CD8-positive, alpha-beta memory T cell (primary cell): ENCODE measurements at places on chromosomes 3 and 15. TPM values are rescaled to one million over a fixed set of nuclear protein-coding genes. Genes with fewer than 3 reads are reported as not detected.
A peak's percentile ranks its signal among the peaks of the same experiment; 100 is the strongest.

GRCh38 chr3:18469775-18470174, 44.6 kb upstream of the SATB1 start:
- H3K27me3 ChIP-seq, result no peaks in the 10 kb centered on the region
- no peaks in the 10 kb centered on the region for H3K4me1 ChIP-seq
- H3K27ac ChIP-seq, result no peak overlapping the region

GRCh38 chr15:81851757-81852156, 194.1 kb downstream of the MEX3B start:
- no peaks in the 10 kb centered on the region for H3K4me1 ChIP-seq
- DNase-seq, result no peak
- H3K36me3 ChIP-seq, result no peaks in the 10 kb centered on the region
- no peaks in the 10 kb centered on the region for H3K27me3 ChIP-seq

GRCh38 chr15:68983961-68984481, 30.5 kb upstream of the NOX5 start:
- no peaks in the 10 kb centered on the region for H3K4me1 ChIP-seq
- DNase-seq, result no peak
- H3K27me3 ChIP-seq, result no peaks in the 10 kb centered on the region
- peak overlapping the region; percentile 48 for H3K27ac ChIP-seq

DNA sequence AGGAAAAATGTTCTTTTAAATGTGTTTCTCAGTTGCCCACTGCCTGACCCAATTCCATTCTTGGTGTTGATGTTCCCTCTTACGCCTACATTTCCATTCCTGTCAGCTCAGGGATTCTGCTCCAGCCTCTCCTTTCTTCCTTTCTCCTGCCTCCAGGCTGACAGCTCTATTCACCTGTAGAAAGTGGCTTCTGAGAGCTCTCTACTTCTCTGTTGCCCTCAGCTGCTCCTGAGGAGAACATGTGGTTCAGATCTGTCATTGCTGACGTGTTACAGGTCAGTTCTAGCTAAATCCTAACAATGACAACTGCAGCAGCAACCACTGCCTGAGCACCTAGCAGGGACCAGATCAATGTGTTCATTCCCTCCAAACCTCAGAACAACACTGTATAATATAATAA, 144.9 kb upstream of the PLAAT1 start:
- no peak overlapping the region for H3K27ac ChIP-seq
- H3K27me3 ChIP-seq, result no peaks in the 10 kb centered on the region
- no peak overlapping the region for H3K4me3 ChIP-seq
- no peaks in the 10 kb centered on the region for H3K36me3 ChIP-seq
- no peak for DNase-seq

ERICH6 gene
- total RNA-seq, result 0.39 TPM

GRCh38 chr3:182252802-182253201, 540.5 kb upstream of the ATP11B start:
- no peak for DNase-seq
- H3K27me3 ChIP-seq, result no peaks in the 10 kb centered on the region
- no peak overlapping the region for H3K27ac ChIP-seq

DNA sequence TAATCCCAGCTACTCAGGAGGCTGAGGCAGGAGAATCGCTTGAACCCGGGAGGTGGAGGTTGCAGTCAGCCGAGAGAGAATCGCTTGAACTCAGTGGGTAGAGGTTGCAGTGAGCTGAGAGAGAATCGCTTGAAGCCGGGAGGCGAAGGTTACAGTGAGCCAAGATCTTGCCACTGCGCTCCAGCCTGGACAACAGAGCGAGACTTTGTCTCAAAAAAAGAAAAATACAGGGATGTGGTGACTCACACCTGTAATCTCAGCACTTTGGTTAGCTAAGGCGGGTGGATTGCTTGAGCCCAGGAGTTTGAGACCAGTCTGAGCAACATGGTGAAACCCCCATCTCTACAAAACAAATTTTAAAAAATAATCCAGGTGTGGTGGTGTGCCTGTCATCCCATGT, 26.8 kb downstream of the UBE2E1 start:
- no peak overlapping the region for H3K27ac ChIP-seq
- no peaks in the 10 kb centered on the region for H3K4me1 ChIP-seq
- H3K27me3 ChIP-seq, result no peaks in the 10 kb centered on the region
- DNase-seq, result no peak

DNA sequence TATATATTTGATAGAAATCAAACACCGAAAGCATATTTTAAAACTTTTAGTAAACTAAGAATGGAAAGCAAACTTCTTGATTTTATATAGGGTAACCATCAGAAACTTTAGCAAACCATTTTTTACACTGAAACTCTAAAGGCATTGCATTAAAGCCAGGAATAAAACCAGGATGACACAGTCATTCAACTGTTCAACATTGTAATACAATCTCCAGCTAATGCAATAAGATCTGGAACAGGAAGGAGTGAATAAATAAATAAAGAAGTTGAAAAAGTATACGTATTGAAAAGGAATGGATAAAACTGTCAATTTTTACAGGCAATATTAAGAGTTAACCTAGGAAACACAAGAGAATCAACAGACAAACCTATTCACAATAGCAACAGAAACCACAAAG, 181.9 kb upstream of the TTC14 start:
- no peaks in the 10 kb centered on the region for H3K4me1 ChIP-seq
- no peak for DNase-seq
- no peaks in the 10 kb centered on the region for H3K27me3 ChIP-seq
- no peak overlapping the region for H3K27ac ChIP-seq
- H3K4me3 ChIP-seq, result no peak overlapping the region

DNA sequence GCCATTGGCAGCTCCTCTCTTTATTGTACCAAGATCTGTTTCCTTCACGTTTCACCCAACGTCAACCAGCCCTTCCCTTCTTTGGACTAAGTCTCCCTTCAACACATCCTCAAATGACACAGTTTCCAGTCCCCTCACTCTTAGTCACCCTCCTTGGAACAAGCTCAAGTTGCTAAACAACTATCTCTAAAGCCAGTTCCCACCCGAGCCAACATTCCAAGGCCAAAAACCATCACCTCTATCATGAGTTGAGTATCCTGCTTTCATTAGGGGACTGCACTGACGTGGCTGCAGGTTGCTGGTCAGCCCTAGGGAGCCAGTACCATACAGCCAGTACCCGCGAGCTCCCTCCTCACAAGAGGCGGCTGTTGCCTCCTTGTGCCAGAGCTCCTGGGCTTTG, 73.8 kb downstream of the LIPC start:
- no peaks in the 10 kb centered on the region for H3K36me3 ChIP-seq
- no peak overlapping the region for H3K4me3 ChIP-seq
- no peaks in the 10 kb centered on the region for H3K27me3 ChIP-seq
- no peak for DNase-seq
- H3K4me1 ChIP-seq, result peaks cover 17% of the 10 kb centered on the region

DNA sequence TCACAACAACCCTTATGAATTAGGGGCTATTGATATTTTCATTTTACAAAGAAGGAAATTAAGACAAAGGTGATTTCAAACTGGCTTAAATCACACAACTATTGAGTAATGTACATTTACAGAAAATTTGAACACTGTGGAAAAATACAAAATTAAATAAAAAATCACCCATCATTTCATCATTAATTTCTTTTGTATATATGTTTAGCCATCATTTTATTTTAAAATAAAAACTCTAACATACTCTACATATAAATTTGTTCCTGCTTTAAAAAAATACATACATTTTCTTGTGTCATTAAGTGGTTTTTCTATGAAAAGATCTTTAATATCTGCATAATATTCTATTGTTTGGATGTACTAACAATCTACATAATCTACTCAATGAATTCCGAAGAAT, 20.2 kb downstream of the CLDN11 start:
- no peak for DNase-seq
- no peaks in the 10 kb centered on the region for H3K27me3 ChIP-seq
- H3K4me3 ChIP-seq, result no peak overlapping the region
- no peaks in the 10 kb centered on the region for H3K4me1 ChIP-seq

RASGRP1 gene
- 64.7 TPM for total RNA-seq

HYKK gene
- total RNA-seq, result 0.94 TPM

- peak overlapping the region; percentile 20 for H3K27ac ChIP-seq
- peaks cover 24% of the 10 kb centered on the region for H3K36me3 ChIP-seq
- DNase-seq, result peak; percentile 28
- H3K4me3 ChIP-seq, result no peak overlapping the region
- peaks cover 99% of the 10 kb centered on the region for H3K4me1 ChIP-seq
Measured at GRCh38 chr3:152301745-152302181, 33.0 kb downstream of the MBNL1 start.

- no peak overlapping the region for H3K4me3 ChIP-seq
- peaks cover 37% of the 10 kb centered on the region for H3K4me1 ChIP-seq
- no peaks in the 10 kb centered on the region for H3K36me3 ChIP-seq
- H3K27me3 ChIP-seq, result no peaks in the 10 kb centered on the region
- H3K27ac ChIP-seq, result peak overlapping the region; percentile 89
- no peak for DNase-seq
Measured at GRCh38 chr3:14404631-14405359, 2.4 kb downstream of the SLC6A6 start.

GRCh38 chr3:31953636-31954035, 27.4 kb downstream of the OSBPL10 start:
- no peak for DNase-seq
- H3K4me1 ChIP-seq, result no peaks in the 10 kb centered on the region
- H3K27ac ChIP-seq, result no peak overlapping the region

DNA sequence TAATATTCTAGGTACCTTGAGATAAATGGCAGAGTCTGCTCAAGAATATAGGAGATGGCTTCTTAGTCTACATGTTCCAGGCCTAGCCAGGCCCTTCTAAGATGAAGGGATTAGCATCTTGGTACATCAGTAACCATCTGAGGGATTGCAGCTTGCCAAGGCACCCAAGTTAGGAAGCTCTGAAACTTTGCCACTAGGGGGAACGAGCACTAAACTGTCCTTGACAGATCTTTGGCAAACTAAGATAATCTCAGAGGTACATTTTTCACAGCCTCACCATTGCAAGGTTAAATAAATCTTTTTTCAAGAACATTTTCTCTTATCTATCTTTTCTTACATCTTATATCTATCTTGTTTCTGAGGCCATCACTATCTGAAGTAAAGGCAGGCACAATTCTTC, 351.2 kb downstream of the RAP2B start:
- H3K36me3 ChIP-seq, result no peaks in the 10 kb centered on the region
- H3K27ac ChIP-seq, result no peak overlapping the region
- no peaks in the 10 kb centered on the region for H3K4me1 ChIP-seq
- H3K27me3 ChIP-seq, result no peaks in the 10 kb centered on the region
- no peak overlapping the region for H3K4me3 ChIP-seq

RYR3 gene
- total RNA-seq, result not detected

DNA sequence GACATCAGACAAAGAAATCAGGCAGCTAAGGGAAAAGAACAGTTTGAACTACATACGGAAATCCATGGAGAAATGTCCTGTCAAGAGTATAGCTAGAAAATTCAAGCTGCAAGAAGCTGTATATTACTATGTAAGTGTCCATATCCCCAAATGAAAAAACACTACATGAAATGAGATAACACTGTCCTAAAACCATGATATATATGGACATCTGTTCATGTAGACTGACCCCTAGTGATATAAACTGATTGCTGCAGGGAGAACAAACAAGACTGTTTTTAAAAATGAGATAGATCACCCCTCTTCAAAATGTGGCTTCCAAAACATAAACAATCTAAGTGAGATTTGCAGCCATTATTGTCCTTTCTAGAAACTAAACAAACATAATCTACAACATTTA, 985.6 kb downstream of the EPHA3 start:
- no peaks in the 10 kb centered on the region for H3K27me3 ChIP-seq
- no peak overlapping the region for H3K4me3 ChIP-seq
- no peak for DNase-seq
- H3K4me1 ChIP-seq, result no peaks in the 10 kb centered on the region
- H3K36me3 ChIP-seq, result no peaks in the 10 kb centered on the region

DNA sequence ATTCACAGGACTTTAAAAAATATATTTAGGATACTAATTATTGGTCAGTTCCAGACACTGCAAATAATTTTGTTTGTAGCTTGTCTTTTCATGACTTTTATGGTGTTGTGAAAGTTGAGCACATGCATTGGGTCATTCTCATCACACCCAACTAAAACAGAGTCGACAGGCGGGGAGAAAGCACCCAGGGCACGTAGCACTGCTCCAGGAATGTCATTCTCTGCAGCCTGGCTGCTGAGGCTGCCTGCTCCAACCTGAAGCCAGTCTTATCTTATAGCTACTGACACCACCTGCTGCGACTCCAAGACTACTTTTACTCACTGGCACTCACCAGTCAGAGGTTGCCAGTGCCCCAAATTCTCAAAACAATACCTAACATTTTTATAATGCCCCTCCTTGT, 56.9 kb downstream of the ACAD9 start:
- no peaks in the 10 kb centered on the region for H3K4me1 ChIP-seq
- no peaks in the 10 kb centered on the region for H3K27me3 ChIP-seq
- no peak overlapping the region for H3K4me3 ChIP-seq
- no peaks in the 10 kb centered on the region for H3K36me3 ChIP-seq
- no peak overlapping the region for H3K27ac ChIP-seq
- no peak for DNase-seq
